ENCODE measurements at places on chromosomes 1 and 21. TPM values are rescaled to one million over a fixed set of nuclear protein-coding genes. Genes with fewer than 3 reads are reported as not detected.

DNA sequence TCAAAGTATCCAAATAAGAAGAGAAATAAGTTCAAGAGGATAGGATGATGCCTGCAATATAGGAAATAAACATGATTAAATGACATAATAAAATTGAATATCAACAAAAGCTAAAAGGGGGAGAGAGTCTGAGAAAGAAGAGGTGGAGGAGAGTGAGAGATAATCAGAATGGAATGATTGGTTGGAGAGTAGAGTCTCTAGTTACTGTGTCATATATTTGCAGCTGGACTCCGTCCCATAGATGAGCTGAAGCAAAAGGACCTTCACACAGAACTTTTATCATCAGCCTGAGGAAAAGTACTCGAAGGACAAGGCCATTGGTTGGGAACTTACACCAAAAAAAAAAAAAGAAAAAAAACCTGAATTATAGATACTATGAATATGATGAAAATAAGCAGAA lies 22.8 kb upstream of the S100A2 start:
- no peaks in the 10 kb centered on the region for H3K4me1 ChIP-seq
- no peak overlapping the region for H3K27ac ChIP-seq
- no peaks in the 10 kb centered on the region for H3K36me3 ChIP-seq
- H3K27me3 ChIP-seq: no peaks in the 10 kb centered on the region
- DNase-seq: no peak
- no peak overlapping the region for H3K4me3 ChIP-seq

GRCh38 chr1:22801761-22802160 lies 91.1 kb downstream of the EPHB2 start:
- DNase-seq: no peak
- no peak overlapping the region for H3K27ac ChIP-seq
- no peaks in the 10 kb centered on the region for H3K4me1 ChIP-seq

GRCh38 chr1:178973652-178974101 lies 52.0 kb upstream of the FAM20B start:
- no peak for DNase-seq
- peaks cover 4% of the 10 kb centered on the region for H3K36me3 ChIP-seq
- peaks cover 5% of the 10 kb centered on the region for H3K27me3 ChIP-seq
- no peak overlapping the region for H3K27ac ChIP-seq
- H3K4me3 ChIP-seq: no peak overlapping the region

The NME7 gene
- total RNA-seq: 15.3 TPM

DNA sequence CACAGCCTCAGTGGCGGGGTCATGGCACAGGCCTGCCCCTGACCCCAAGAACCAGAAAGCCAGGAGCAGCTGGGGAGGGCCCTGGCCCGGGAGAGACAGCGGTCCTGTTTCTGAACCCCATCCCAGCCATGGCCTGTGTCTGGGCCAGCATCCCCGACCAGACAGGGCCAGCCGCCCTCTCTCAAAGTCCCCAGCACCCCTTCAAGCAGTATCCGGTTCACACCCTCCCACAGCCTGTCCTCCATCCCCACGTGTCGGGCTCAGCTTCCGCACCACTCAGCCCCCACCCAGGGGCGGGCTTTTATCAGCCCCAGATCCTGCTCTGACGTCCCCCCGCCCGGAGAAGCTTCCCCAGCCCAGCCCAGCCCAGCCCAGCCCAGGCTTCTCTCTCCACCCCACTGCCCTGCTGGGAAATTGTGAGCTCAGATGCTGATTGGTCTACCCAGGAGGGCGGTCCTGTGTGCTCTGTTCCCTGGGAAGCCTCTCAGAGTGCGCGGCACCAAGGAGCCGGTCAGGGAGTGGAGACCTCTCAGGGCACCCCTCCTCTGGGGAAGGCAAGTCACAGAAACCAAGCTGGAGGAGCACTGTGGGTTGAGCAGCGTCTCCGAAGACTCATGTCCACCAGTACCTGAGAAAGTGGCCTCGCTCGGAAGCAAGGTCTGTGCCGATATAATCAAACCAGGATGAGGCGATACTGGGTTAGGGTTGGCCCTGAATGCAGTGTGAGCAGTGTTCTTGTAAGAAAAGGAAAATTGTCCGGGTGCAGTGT lies 4.7 kb upstream of the FAAP20 start:
- H3K4me3 ChIP-seq: peak overlapping the region; percentile 83
- H3K4me1 ChIP-seq: peaks cover 17% of the 10 kb centered on the region
- no peaks in the 10 kb centered on the region for H3K36me3 ChIP-seq
- peak overlapping the region; percentile 81 for H3K27ac ChIP-seq
- H3K27me3 ChIP-seq: no peaks in the 10 kb centered on the region

The C8A gene
- not detected for total RNA-seq

DNA sequence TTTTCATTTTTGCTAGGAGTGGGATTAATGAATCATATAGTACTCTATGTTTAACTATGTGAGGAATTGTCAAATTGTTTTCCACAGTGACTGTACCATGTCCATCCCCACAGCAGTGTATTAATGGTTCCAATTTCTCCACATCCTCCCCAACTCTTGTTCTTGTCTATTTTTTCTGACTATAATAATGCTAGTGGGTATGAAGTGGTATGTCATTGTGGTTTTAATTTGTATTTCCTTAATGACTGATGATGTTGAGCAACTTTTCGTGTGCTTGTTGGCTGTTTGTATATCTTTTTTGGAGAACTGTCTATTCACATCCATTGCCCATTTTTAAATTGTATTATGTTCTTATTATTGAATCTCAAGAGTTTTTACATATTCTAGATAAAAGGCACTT lies 10.0 kb upstream of the KPRP start:
- no peaks in the 10 kb centered on the region for H3K36me3 ChIP-seq
- peaks cover 2% of the 10 kb centered on the region for H3K4me1 ChIP-seq
- H3K27ac ChIP-seq: no peak overlapping the region
- H3K27me3 ChIP-seq: peaks cover 18% of the 10 kb centered on the region
- DNase-seq: no peak
- no peak overlapping the region for H3K4me3 ChIP-seq

DNA sequence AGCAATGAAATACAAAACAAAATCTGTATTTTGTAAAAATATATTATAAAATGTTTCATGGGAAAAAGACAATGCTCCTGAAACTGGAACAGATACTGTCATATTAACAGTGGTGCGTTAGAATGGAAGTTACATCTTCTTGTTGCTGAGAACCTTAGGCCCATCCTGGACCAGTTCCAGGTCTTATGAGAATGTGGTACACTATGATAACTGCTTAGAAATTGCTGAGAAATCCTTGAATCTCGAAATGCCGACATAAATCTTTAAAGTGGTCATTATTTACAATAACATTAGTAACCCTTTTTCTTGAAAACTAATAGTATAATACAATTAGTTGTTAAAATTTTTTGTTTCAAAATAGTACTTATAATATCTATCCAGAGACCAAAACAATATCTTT lies 747.9 kb upstream of the NCAM2 start:
- no peak overlapping the region for H3K4me3 ChIP-seq
- no peak for DNase-seq
- no peaks in the 10 kb centered on the region for H3K36me3 ChIP-seq
- no peaks in the 10 kb centered on the region for H3K27me3 ChIP-seq

DNA sequence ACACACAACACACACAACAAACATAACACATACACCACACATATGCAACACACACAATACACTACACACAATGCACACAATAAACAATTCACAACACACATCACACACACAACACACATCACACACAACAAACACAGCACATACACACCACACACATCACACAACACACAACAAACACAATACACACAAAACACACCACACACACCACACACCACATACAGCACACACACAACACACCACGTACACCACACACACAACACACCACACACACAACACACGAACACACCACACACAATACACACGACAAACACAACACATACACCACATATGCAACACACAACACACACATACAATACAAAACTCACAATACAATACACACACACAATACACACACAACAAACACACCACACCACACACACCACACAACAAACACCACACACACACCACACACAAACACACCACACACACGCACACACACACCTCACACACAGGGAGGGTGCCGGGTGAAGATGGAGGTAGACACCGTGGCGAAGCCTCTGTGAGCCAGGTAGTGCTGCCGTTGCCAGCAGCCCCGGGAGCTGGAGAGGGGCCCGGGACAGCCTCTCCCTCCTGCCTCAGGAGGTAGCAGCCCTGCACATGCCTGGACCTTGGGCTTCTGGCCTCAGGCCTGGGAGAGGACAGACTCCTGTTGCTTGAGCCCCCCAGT lies 30.4 kb upstream of the C1orf174 start:
- no peaks in the 10 kb centered on the region for H3K36me3 ChIP-seq
- H3K27me3 ChIP-seq: peaks cover 1% of the 10 kb centered on the region
- H3K4me1 ChIP-seq: no peaks in the 10 kb centered on the region
- no peak for DNase-seq

The FCRLA gene
- not detected for total RNA-seq

DNA sequence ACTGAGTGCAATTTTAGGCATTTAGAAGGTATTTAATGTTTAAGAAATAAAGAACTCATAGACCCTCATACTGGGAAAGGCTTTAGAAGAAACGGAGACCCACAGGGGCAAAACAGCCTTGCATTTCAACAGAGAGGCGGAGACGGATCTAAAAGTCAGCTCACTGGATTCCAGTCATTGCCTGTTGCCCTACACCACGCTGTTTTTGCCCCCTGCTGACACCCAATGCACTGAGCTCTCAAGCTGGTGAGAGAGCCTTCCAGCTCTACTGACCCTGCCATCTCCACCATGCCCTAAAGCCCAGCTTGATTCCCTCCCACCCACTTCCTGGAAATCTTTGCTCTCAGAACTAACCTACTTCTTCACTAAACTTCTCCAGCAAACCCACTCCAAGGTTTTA lies 7.2 kb upstream of the TRAF3IP3 start:
- H3K27me3 ChIP-seq: no peaks in the 10 kb centered on the region
- peak overlapping the region; percentile 95 for H3K27ac ChIP-seq
- peak; percentile 42 for DNase-seq
- peak overlapping the region; percentile 53 for H3K4me3 ChIP-seq
- H3K36me3 ChIP-seq: no peaks in the 10 kb centered on the region

- H3K27me3 ChIP-seq: peaks cover 40% of the 10 kb centered on the region
- H3K4me1 ChIP-seq: peaks cover 10% of the 10 kb centered on the region
- H3K36me3 ChIP-seq: peaks cover 3% of the 10 kb centered on the region
- no peak for DNase-seq
These were observed 685 bp downstream of the RIMKLA start for GRCh38 chr1:42381280-42381673.

The IFNLR1 gene
- 4.8 TPM for total RNA-seq

DNA sequence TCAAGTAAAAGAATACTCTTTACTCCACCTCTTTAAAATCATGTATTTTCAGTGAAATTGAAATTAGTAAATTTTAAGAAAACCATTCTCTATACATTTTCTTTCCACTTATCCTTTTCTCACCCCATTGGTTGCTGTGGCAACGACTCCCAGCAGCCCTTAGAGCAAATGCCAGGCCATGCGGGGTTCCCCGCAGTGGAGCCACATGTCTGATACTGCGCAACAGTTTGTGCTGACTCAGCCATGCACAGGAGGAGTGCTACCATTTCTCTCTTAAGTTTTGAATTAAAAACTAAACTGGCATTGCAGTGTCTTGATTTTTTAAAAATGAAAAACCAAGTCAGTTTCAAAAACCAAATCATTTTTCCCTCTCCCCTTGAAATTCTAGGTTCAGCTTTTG lies 214.1 kb upstream of the L1TD1 start:
- H3K4me1 ChIP-seq: peaks cover 17% of the 10 kb centered on the region
- no peaks in the 10 kb centered on the region for H3K27me3 ChIP-seq

DNA sequence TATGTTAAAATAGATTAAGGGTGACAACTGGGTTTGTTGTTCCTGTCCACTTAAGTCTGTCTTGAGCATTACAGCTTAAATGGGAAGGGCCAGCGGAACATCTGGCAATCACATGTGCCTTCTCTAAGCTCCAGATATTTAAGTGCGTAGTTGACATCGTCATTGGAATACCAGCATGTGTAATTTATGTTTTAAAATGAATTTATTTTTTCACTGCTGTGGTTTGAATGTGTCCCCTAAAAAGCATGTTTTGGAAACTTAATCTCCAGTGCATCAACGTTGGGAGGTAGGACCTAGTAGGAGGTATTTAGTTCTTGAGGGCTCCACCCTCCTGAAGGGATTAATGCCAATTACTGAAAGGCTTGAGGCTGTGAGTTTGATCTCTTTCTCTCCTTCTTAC lies 13.4 kb downstream of the ZCCHC17 start:
- peaks cover 22% of the 10 kb centered on the region for H3K36me3 ChIP-seq
- peaks cover 8% of the 10 kb centered on the region for H3K4me1 ChIP-seq
- H3K4me3 ChIP-seq: no peak overlapping the region
- H3K27me3 ChIP-seq: no peaks in the 10 kb centered on the region
- no peak overlapping the region for H3K27ac ChIP-seq

The CFHR3 gene
- total RNA-seq: not detected

The SH2D5 gene
- 1.6 TPM for total RNA-seq

DNA sequence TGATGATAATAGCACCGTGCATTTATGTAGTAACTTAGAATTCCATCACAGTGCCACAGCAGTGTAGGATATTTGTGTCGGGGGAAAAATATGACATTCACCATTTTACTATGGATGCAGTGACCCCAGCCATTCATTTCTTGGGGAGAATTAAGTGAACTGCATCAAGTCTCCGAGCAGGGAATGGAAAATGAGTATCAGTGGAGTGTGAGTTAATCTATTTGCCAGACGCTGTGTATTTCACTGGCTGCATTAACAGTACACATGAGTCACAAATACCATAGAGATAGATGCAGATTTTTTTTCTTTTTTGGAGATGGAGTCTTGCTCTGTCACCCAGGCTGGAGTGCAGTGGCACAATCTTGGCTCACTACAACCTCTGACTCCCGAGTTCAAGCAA lies 33.8 kb upstream of the SLC45A1 start:
- H3K4me3 ChIP-seq: no peak overlapping the region
- H3K27ac ChIP-seq: no peak overlapping the region
- peaks cover 7% of the 10 kb centered on the region for H3K4me1 ChIP-seq
- H3K27me3 ChIP-seq: peaks cover 28% of the 10 kb centered on the region

GRCh38 chr1:3438661-3439180 lies 15.7 kb upstream of the ARHGEF16 start:
- H3K27ac ChIP-seq: no peak overlapping the region
- peaks cover 5% of the 10 kb centered on the region for H3K27me3 ChIP-seq
- no peak overlapping the region for H3K4me3 ChIP-seq
- DNase-seq: no peak

The RNU1-2 gene
- total RNA-seq: 1,043 TPM

DNA sequence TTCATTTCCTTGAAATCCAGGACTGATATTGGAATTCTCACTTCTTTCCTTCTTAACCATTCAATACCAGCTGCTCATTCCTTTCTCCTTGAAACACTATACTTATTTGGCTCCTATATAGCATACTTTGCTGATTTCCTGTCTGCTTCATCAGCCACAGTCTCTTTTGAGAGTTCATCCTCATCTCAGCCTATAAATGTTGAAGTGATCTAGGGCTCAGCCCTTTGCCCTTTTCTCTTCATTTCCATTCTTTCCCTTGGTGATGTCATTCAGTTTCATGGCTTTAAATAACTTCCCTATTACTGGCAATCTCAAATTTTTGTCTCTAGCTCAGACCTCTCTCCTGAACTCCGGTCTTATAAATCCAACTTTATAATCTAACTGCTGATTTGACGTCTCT lies 24.1 kb upstream of the RABGAP1L start:
- H3K27ac ChIP-seq: no peak overlapping the region
- H3K4me1 ChIP-seq: no peaks in the 10 kb centered on the region
- no peaks in the 10 kb centered on the region for H3K27me3 ChIP-seq
- no peak overlapping the region for H3K4me3 ChIP-seq
